Activated T-cell treated with anti-CD3 and anti-CD28 coated beads, Interleukin-2, amount 50 U/mL, for 1 hour (primary cell): ENCODE measurements at places on chromosomes 6 and 20.

DNA sequence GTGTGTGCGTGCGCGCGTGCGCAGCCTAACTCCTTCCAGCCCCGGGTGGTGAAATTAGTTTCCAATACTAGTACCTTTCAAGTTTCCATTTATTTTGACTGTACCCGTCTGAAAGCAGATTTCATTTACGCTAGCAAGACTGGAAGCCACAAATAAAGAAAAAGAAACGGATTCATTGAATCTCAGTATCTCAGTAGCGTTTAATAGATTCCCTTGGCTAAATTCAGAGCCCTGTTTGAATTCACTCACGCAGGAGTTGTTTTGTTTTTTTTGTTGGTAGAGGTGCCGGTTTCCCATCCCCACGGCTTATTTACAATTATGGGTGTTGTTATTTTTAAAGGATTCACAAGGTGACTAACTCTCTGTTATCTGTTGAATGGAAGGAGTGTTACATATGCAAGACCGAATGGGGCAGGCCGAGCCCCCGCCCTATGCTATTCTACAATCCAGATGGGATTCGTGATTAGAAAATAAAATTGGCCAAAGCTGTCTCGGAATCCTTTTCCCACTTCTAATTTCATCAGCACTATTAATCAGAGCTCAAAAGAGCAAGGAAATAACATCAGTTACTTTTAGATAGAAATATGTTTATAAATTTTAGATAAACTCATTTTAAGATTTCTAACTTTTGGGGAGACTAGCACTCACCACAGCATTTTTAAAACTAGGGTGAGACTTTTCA lies 2.3 kb upstream of the INSM1 start:
- no peak for DNase-seq

- no peak for DNase-seq
These were observed 43.7 kb upstream of the DST start for GRCh38 chr6:56686429-56686828.

- no peak for DNase-seq
These were observed 524.4 kb downstream of the KIF16B start for GRCh38 chr20:16048876-16049275.

- DNase-seq: no peak
These were observed 13.4 kb downstream of the CRISP1 start for GRCh38 chr6:49852975-49853374.

- DNase-seq: no peak
These were observed 34.7 kb downstream of the PLAGL1 start for GRCh38 chr6:143973097-143973966.

DNA sequence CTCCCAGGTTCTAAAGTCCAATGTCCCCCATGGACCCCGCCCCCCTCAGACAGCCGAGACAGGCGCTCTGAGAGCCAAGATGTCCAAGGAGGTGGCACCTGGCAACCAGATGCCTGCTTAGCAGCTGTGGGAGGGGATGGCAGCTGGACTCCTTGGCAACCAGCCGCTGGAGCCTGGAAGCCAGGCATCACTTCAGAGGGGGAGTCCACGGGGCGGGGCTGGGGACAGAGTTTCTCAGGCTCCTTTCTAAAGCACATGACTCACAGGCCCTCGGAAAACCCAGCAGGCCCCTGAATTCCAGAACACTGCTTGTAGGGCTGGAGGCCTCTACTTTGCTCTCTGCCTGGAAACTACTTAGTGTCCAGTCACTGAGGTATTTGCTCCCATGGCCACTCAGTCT lies 51.5 kb downstream of the PREX1 start:
- no peak for DNase-seq

DNA sequence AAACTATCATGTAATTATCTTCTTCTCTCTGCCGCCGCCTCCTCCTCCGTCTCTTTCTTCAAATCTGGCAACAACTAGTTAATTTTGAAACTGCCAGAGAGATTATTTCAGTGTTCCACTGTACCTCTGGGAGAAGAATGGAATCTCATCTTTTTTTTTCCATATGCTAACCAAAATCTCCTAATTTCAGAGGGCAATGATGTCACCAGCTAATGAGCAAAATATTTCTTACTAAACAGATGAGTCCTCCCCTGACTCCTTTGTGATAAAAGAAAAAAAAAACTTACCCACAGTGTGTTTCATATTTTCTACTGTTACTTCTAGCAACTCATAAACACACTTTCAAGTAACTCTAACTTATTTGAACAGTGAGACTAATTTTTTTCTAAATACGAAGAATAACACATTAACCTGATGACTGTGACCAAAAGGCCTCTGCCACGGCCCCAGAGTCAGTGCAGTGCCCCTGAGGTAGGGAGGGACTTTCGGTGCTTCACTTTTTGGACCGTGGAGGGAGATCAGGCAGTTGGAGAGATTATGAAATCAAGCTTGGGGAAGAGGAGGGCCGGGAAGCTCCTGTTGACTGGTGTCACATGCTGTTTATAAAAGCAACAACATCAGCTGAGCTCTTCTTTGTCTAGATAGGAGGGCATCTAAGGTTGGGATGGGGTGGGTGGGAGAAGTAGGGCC lies 159.6 kb downstream of the SASH1 start:
- DNase-seq: no peak

GRCh38 chr20:61621035-61621730 lies 369.1 kb downstream of the CDH4 start:
- DNase-seq: no peak

GRCh38 chr6:30641048-30641447 lies 5.9 kb upstream of the C6orf136 start:
- DNase-seq: no peak

- no peak for DNase-seq
These were observed 669 bp upstream of the PEX6 start for GRCh38 chr6:42979523-42980177.

GRCh38 chr6:4434655-4435054 lies 299.3 kb upstream of the ECI2 start:
- no peak for DNase-seq

- DNase-seq: no peak
These were observed 179.5 kb downstream of the ZFP64 start for GRCh38 chr20:52012079-52012478.

DNA sequence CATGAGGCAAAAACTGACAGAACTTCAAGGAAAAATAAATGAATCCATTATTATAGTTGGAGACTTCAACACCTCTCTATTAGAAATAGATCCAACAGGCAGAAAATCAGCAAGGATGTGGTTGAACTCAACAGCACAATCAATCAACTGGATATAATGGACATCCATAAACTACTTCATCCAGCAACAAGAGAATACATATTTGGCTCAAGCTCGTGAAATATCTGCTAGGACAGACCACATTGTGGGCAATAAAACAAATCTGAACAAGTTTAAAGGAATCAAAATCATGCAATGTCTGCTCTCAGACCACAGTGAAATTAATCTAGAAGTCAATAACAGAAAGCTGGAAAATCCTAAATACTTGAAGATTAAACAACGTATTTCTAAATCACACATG lies 362.6 kb downstream of the CD109 start:
- DNase-seq: no peak

GRCh38 chr20:33279261-33279910 lies 3.6 kb upstream of the BPIFB1 start:
- no peak for DNase-seq

GRCh38 chr6:153590411-153590810 lies 448.6 kb upstream of the OPRM1 start:
- DNase-seq: no peak

GRCh38 chr20:64000906-64001305 lies 20.0 kb downstream of the PRPF6 start:
- DNase-seq: no peak
